ENCODE measurements at places on chromosomes 12 and 14.

DNA sequence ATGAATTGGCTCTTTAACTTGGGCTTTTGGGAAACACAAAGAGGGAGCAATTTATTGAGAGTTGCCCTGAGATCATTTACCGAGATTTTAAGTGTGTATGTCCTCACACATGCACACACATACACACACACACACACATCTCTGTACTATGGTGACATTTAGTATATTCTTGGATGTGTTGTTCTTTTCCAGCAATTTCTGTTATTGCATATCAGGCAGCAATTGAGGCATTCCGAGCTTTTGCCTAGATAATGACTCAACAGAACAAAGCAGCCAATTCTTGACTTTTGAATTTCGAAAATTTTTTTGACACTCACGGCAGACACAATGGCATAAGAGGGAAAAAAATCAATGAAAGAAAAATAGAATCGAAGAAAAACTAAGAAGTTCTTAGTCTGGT, 248.5 kb downstream of the DUSP6 start:
- no peak for ATAC-seq
- H3K27ac ChIP-seq = no peak overlapping the region
- no peaks in the 10 kb centered on the region for H3K4me1 ChIP-seq
- no peaks in the 10 kb centered on the region for H3K36me3 ChIP-seq
- no peaks in the 10 kb centered on the region for H3K27me3 ChIP-seq
- H3K4me3 ChIP-seq = no peak overlapping the region

GRCh38 chr14:44271637-44272036, 235.4 kb downstream of the FSCB start:
- no peak overlapping the region for H3K4me3 ChIP-seq
- no peaks in the 10 kb centered on the region for H3K4me1 ChIP-seq
- ATAC-seq = no peak
- H3K27ac ChIP-seq = no peak overlapping the region
- H3K36me3 ChIP-seq = no peaks in the 10 kb centered on the region

- H3K27me3 ChIP-seq = no peaks in the 10 kb centered on the region
- H3K36me3 ChIP-seq = peaks cover 11% of the 10 kb centered on the region
- H3K4me3 ChIP-seq = no peak overlapping the region
- H3K27ac ChIP-seq = no peak overlapping the region
- peak; percentile 48 for ATAC-seq
- no peaks in the 10 kb centered on the region for H3K4me1 ChIP-seq
Observed at GRCh38 chr12:45170456-45171042, 45.3 kb upstream of the ANO6 start.

DNA sequence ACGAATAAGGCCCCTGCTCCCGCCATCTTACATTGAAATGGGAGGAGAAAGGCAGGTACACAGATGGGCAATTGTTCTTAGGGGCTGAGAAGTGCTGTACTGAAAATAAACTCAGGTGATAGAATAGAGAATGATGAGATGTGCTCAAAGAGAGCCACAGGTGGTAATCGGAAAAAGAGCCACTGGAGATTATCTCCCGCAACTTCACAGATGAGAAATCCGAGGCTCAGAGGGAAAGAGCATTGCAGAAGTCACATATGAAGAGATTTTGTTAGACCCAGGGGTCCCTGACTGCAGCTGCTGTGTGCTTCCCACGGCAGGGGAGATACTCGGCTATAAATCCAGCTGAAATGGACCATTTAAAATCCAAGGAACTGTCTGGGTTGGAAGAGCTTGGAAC, 73.7 kb downstream of the PRIMA1 start:
- H3K4me3 ChIP-seq = no peak overlapping the region
- no peaks in the 10 kb centered on the region for H3K4me1 ChIP-seq
- no peaks in the 10 kb centered on the region for H3K36me3 ChIP-seq
- H3K27me3 ChIP-seq = peaks cover 19% of the 10 kb centered on the region

DNA sequence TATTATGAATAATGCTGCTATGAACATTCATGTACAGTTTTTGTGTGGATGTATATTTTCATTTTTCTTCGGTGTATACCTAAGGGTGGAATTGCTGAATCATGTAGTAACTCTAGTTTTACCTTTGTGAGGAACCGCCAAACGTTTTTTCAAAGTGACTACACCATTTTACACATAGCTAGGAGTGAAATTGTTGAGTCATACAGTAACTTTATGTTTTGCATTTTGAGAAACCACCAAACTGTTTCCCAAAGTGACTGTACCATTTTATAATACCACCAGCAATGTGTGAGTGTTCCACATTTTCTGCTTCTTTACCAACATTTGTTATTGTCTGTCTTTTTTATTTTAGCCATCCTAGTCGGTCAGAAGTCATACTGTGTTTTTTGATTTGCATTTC, 3.1 kb upstream of the TPH2 start:
- H3K27ac ChIP-seq = no peak overlapping the region
- no peak overlapping the region for H3K4me3 ChIP-seq
- H3K27me3 ChIP-seq = peaks cover 28% of the 10 kb centered on the region
- no peak for ATAC-seq
- no peaks in the 10 kb centered on the region for H3K4me1 ChIP-seq
- H3K36me3 ChIP-seq = no peaks in the 10 kb centered on the region

- H3K4me3 ChIP-seq = no peak overlapping the region
- H3K27me3 ChIP-seq = no peaks in the 10 kb centered on the region
- no peaks in the 10 kb centered on the region for H3K4me1 ChIP-seq
- H3K36me3 ChIP-seq = no peaks in the 10 kb centered on the region
Observed at GRCh38 chr12:12327802-12328201, 22.2 kb downstream of the MANSC1 start.

DNA sequence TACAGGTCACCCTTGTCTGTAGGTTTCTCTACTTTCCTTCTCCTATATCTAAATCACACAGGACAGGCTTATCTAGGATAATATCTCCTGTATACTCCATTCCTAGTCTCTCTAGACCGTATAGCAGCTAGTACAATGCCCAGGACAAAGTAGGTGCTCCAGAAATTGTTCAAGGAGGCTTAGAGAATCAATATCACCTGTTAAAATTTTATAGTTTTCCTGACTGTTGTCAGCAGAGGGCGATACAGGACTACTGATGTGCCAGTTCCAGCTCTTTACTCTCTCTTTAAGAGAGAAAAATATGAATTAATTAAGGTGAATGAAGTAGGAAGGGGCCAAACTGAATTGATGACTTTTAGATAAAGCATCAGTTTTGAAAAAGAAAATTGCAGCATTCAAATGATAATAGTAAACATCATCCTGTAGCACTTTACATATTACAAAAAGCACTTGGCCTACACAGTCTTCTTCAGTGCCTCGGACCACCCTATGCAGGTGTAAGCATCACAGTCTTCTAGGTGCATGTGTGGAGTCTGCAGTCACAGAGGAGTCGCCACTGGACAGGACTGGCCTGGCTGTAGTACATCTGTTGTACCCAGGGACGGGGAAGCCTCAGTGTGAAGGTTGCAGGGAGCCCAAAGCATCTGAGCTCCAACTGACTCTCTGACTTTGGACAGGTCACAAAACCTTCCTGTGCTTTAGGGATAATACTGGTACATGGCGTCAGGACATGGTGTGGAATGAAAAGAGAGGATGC, 61.9 kb upstream of the MAX start:
- peaks cover 5% of the 10 kb centered on the region for H3K27me3 ChIP-seq
- no peak overlapping the region for H3K4me3 ChIP-seq
- ATAC-seq = no peak
- no peaks in the 10 kb centered on the region for H3K4me1 ChIP-seq
- H3K27ac ChIP-seq = no peak overlapping the region
